CD4-positive, alpha-beta memory T cell (primary cell): ENCODE measurements at places on chromosomes 5 and 9.
A peak's percentile ranks its signal among the peaks of the same experiment; 100 is the strongest.

DNA sequence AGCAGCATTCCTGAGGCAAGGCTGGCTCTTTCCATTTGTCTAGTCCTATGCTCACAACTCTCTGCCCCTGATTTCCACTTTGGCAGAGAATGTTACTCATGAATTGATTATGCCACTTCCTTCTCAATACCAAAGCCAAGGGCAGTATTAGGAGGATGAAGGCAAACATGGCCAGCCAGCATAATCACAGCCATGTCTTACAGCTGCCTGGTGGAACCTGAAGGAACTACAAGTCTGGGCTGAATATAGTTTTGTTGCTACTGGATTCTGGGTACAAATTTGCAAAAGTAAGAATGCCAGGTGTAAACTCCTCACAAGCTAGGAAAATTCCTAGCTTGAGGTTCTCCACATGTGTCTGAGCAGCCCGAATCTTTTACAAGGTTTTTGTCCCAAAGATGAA, 4.2 kb downstream of the SIL1 start:
- no peak for DNase-seq

GRCh38 chr5:123571927-123572326, 60.0 kb downstream of the CSNK1G3 start:
- DNase-seq = no peak

DNA sequence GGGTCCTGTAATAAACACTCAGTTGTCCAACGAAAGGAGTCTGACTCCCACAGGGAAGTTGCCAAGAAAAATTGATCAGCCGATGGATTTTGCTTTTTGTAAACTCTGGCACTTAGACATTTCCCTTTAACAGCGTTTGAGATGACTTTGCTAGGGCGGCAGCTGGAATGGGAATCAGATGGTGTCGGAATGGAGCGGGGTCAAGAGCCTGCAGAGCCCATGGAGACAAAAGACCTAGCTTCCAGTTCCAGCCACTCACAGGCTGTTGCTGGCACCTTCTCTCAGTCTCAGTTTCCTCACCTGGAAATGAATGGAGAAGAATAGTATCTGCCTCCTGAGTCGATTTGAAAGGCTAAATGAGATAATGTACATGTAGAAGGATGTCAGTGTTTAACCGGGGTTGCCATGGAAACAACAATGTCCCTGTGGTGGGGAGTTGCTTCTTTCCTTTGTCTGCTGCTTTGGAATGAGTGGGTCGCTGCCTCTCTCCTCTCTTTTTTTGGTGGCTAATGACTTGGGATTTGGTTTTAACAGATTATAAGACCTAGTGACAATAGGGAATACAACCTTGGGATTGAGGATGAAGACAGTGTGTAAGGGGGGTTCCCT, 137.4 kb downstream of the GAS1 start:
- no peak for DNase-seq

GRCh38 chr9:85547599-85547998, 194.2 kb downstream of the AGTPBP1 start:
- DNase-seq = no peak

DNA sequence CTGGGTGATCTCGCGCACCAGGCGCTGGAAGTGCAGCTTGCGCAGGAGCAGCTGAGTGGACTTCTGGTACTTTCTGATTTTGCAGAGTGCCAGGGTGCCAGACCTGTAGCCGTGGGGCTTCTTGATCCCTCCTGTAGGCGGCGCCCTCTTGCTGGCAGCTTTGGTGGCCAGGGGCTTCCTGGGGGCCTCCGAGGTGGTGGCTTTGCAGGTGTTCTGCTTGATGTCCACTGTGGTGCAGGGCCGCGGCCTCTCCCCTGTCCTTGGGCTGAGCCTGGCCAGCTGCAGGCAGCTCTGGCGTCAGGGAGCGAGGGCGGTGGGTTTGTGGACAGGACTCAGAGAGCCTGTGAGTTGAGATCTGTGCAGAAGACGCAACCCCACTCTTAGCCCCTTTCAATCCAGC, 36.1 kb downstream of the TAF11L14 start:
- DNase-seq = no peak

GRCh38 chr9:135663451-135663770, 302 bp downstream of the LCN9 start:
- DNase-seq = no peak

DNA sequence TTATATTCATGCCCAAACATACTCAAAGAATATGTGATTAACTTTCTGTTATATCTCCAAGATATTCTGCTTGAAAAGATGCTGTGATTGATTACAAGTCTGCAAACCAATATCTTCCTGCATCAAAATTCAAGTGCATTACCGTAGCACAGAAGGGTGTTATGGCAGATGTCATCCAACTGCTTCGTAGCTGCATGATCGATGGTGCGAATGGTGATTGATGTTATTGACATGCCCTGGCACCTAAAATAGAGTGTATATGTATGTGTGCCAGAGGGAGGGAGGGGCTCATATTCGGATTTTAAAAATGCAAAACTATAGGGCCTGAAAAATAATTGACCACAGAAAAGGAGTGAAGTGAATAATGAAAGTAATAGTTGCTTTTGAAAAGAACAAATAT, 882.1 kb upstream of the NUDT12 start:
- no peak for DNase-seq

DNA sequence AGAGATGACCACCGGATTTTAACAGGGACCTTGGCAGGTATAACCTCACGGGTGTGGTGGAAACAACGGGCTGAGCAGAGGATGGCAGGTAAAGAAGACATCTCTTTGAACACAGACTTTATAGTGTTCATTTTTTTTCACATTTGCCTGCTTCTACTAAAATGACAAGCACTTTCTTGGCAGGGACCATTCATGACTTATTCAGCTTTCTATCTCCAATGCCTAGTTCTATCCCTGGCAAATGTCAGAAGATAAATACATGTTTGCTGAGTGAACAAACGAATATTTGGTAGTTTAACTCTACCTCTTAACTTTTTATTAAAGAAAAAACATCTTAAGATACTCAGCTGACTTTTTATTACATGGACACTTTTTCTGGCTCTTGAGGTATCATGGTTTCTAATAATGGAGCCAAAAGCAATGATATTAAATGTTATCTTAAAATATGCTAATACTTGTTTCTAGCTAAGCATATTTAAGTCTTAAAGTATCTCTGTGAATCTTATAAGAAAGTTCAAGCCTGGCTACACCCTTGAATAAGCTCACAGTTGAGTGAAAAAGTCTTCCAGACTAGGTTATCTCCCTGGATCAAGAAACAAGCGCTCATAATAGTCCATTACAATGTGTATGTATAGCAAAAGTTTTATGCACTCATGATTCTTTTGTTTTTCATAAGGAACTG, 8.5 kb downstream of the ELL2 start:
- DNase-seq = no peak

GRCh38 chr5:159113405-159113804, 13.7 kb upstream of the EBF1 start:
- no peak for DNase-seq

DNA sequence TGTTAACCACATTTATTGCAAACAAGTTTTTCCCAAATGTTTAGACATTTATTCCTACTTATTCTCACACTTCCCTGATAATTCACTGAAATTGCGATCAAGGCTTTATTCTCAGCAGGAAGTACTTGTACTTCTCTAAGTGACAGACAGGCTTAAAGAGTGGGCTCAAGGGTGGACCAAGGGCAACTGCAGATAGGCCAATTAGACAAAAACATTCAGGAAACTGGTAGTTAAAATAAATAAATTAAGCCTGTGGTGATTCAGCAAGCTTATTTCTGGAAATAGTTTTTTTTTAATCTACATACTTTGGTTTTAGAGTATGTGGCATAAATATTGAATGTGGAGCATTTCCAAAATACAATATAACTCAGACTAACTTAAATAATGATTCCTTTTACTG, 136.1 kb downstream of the UGCG start:
- DNase-seq = no peak

DNA sequence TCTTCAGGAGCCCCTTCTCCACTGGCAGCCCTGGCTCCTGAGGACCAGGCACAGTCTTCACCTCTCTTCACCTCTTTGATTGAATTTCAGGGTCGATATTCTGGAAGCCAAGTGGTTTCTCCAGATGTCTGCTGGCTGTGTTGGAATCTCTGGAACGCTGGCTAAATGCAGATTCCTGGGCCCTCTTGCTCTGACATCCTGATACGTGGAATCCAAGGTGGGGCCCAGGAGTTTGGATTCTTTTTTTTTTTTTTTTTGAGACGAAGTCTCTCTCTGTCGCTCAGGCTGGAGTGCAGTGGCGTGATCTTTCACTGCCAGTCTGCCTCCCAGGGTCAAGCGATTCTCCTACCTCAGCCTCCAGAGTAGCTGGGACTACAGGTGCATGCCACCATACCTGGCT, 26.8 kb upstream of the IER5L start:
- no peak for DNase-seq

DNA sequence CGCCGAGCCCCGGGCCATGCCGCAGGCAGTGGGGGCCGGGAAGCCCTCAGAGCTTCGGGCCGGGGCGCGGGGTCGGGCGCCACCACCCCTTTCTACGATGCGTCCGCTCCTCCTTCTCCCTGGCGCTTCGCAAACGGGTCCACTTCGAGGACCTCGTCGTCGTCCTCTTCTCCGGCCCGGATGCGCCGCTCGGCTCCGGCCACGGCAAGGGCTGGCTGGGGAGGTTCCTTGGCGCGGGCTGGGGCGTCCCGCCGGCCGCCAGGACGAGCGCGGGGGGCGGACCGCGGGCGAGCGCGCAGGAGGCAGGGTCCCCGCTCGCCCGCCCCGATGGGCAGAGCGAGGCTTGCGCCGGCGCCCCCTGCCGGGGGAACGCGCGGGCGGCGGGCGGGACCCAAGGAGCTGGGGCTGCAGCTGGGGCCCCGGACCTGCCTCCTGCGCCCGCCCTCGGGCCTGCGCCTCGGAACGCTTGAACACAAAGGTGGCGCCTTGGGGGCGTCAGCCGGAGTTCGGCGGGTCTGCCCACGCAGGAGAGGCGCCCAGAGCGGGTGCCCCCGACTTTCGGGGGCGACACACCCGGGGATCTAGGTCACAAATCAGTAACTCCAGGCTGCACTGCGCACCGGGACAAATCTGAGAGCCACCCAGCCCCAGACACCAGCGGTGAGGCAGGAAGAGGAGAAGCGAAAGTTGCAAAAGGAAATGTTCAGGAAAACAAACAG, at the start of gene ROR2:
ROR2 (minus strand) TSS at position 283 of the 719 bp plus-strand sequence.
- DNase-seq = peak; percentile 30

DNA sequence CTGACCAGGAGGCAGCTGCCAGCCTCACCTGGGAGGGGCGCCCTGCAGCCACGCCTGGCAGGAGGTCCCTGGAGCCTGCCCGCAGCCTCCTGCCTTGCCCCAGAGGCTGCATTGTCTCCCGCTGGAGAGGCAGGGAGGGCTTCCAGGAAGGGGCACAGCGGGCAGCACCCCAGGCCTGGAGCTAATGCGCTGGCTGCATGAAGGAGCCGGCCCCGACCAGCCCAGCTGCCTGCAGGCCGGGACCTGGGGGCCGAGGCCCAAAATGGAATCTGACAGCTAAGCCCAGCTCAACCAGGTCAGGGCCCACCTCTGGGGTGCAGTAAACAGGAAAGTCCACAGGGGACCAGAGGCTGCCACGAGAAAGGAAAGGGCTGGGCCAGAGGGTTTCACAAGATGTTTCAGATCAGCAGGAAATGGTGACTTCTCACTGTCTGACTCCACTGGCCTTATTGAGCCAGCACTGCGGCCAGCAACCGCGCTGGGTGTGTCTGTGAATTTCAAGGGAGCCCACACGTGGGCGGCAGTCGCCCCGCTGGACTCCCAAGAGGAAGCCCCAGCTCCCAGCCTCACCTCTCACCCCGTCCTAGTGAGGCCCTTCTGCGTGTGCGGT, 18.6 kb upstream of the NOTCH1 start:
- DNase-seq = no peak

GRCh38 chr5:119031905-119032304, 39.0 kb upstream of the DMXL1 start:
- DNase-seq = no peak

DNA sequence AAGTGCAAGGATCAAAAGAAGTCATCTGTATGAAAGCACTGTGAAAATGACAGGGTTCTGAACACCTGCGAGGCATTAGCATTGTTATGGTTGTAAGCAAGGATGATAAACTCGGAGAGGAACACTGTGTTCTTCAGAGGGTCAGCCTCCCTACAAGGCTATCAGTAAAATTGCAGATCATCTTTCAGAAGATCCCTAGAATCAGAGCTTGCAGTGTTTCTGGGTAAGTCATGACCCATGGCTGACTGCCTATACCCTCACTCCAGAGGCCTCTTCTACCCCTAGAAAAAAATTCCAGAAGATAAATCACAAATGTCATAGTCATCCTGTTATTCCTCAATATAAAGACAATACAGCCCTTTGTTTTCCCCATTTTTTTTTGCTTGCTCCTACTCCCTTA, 292.6 kb downstream of the DMAC1 start:
- no peak for DNase-seq

GRCh38 chr5:129459777-129460671, at the start of gene ADAMTS19:
ADAMTS19 (plus strand) TSS chr5:129460298; CDS start chr5:129460392, 94 bp downstream.
- no peak for DNase-seq

DNA sequence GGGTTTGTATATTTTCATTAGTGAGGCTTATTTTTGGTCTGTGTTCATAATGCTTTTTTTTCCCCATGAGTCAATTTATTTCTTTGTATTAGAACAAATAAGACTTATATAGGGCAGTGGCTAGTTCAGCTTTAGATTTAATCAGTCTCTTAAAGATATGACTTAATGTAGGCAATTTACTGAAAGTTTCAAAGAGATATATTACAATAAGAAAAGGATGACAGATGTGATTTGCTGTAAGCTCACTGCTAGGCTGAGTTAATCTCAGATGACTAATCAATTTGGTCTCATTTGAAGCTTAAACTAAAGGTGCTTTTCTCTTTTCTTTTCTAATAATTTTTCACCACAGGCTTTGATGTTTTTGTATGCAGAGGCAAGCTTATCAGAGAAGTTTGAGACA, 291.8 kb upstream of the DAP start:
- no peak for DNase-seq

DNA sequence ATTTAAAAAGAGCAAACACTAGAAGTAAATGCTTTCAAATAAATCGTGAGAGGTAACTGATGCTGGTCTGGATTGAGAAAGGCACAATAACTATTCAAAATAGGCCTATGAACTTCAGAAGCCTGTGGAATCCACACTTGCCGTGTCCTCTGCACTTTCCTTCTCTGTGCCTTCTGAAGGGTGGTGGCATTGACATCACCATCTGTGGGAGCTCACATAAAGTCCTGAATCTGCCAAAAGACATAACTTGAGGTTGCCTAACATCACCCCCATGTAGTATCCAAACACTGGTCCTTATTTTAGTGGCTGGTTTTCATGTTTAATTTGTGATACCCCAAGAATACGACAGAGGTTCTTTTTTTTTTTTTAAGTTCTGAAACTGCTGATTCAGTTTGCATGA, 59.8 kb downstream of the IRF1 start:
- DNase-seq = no peak
